ENCODE measurements at places on chromosomes 16 and 17. TPM values are rescaled to one million over a fixed set of nuclear protein-coding genes. Genes with fewer than 3 reads are reported as not detected.

GRCh38 chr17:57276621-57277020 is 20.3 kb downstream of the MSI2 start:
- DNase-seq: no peak

DNA sequence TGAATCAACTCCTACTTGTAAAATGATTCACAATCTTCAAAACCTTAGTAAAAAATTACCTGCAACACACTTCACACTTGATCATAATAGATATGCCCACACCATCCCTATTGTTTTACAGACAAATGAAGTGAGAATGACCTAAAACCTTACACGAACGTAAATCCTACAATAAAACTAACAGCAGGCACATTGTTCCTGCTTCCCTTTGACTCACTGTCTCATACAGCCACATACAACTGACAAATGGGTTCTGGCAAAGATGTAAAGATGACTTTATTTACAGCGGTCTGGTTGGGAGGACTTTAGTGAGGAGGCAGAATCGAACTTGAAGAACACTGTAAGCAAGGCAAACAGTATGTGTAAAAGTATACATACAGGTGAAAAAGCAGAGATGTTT is 188.7 kb downstream of the MYO1D start:
- no peak for DNase-seq

RNF43 gene
- total RNA-seq: not detected

DNA sequence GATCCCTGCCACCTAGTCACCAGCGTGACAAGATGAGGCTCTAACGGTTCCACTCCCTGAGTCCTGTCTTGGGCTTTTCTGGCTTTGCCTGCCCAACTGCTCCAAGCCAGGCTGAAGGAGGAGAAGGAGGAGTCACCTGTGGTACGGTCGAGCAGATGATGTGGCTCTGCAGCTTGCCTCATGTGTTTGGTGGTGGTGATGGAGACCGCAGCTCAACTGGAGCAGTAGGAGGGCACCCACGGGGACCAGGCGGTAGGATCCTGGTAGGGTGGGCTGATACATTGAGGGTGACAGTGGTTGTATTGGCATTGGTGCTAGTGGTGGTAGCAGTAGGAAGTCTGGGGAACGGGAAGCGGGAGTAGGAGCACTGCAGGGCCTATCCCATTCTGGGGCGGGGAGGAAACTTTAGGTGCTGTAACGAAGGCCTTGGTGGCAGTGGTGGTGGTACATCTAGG is 202.8 kb upstream of the WSB1 start:
- no peak for DNase-seq

- no peak for DNase-seq
Measured at GRCh38 chr16:49757559-49758069, 98.3 kb downstream of the ZNF423 start.

DNA sequence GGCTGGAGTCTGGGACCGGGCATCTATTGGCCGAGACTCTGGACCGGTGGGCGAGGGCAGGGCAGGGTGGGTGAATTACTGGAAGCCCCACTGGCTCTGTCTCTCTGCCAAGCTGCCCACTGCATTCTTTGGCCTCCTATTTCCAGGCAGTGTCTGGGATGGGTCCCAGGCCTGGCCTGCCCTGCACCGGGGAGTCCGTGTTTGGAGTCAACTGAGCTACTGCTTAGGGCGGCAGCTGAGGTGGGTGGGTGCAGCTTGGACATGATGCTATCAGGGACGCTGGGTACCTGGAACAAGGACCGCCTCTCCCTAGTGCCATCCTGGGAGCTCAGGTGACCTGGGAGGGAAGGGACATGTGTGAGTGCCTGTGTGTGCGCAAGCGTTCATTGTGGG is 58.1 kb downstream of the SOCS3 start:
- DNase-seq: no peak

DNA sequence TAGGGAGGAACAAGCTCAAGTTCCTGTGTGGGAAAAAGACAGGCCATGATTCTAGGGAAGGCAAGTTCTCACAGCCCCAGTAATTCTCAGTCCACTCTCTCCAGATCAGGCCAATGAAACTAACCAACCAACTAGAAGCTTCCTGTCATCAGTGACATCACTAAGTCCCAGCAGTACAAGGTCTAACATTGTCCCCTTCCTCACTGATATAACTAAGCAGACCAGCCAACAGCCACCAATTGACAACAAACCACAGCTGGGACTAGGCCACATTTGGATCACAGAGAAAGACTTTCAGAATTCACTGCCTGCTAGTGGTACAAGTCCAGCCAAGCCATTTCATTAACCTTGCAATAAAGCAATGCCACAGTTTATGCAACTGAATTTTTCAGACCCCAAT is 94.0 kb downstream of the CACNG1 start:
- DNase-seq: no peak

Data from omental fat pad (tissue), 4 donors.